Progenitor cell of endocrine pancreas (in vitro differentiated cells): ENCODE measurements at places on chromosomes 4 and X. TPM values are rescaled to one million over a fixed set of nuclear protein-coding genes. Genes with fewer than 3 reads are reported as not detected.

COL4A5 gene
- total RNA-seq = 276 and 291 TPM in 2 replicates

USP17L26 gene
- total RNA-seq = not detected in 2 replicates

SLC26A1 gene
- total RNA-seq = 2.6 and 3.3 TPM in 2 replicates

AWAT2 gene
- not detected in 2 replicates for total RNA-seq

ATP8A1 gene
- total RNA-seq = 13.7 and 14.6 TPM in 2 replicates

PLAC1 gene
- not detected in 2 replicates for total RNA-seq

ZMAT1 gene
- total RNA-seq = 11.6 and 12.7 TPM in 2 replicates

SORBS2 gene
- 92.6 and 94.2 TPM in 2 replicates for total RNA-seq

TET2 gene
- 37.2 and 38.2 TPM in 2 replicates for total RNA-seq

MOSPD2 gene
- 8.4 and 10.1 TPM in 2 replicates for total RNA-seq

GAB3 gene
- 0.13 and 0.14 TPM in 2 replicates for total RNA-seq

TMPRSS11F gene
- total RNA-seq = not detected in 2 replicates

SYTL5 gene
- 8.8 and 9.7 TPM in 2 replicates for total RNA-seq

FAM47B gene
- not detected in 2 replicates for total RNA-seq

ARMCX4 gene
- total RNA-seq = 19.7 and 21.9 TPM in 2 replicates

ARHGEF38 gene
- total RNA-seq = 1.6 and 1.8 TPM in 2 replicates

SMIM10 gene
- total RNA-seq = 2.2 TPM in 2 replicates

CCDC120 gene
- 27.1 and 27.9 TPM in 2 replicates for total RNA-seq

TLR3 gene
- 0.11 TPM in 1 of 2 replicates, not detected in the other for total RNA-seq

CFP gene
- total RNA-seq = 0.69 and 0.93 TPM in 2 replicates

STATH gene
- total RNA-seq = not detected in 2 replicates

ATP6AP2 gene
- total RNA-seq = 79.8 and 82.5 TPM in 2 replicates

SYP gene
- 10.1 and 11.4 TPM in 2 replicates for total RNA-seq

PAK3 gene
- total RNA-seq = 16.8 and 18.4 TPM in 2 replicates

CENPVL1 gene
- 1.4 TPM in 2 replicates for total RNA-seq

CSAG3 gene
- not detected in 2 replicates for total RNA-seq

RFC1 gene
- 46.8 and 58.6 TPM in 2 replicates for total RNA-seq

PTCHD1 gene
- total RNA-seq = 0.43 and 0.55 TPM in 2 replicates

NPY5R gene
- total RNA-seq = 1.1 and 1.5 TPM in 2 replicates

LEF1 gene
- 2.1 and 3.2 TPM in 2 replicates for total RNA-seq

DGKK gene
- total RNA-seq = 1.1 and 1.2 TPM in 2 replicates

NAT8L gene
- 20.7 and 21.8 TPM in 2 replicates for total RNA-seq

PRPS1 gene
- total RNA-seq = 35.6 and 36.3 TPM in 2 replicates

H2BW1 gene
- total RNA-seq = not detected in 2 replicates

GPC3 gene
- total RNA-seq = 197 and 259 TPM in 2 replicates

CORIN gene
- 0.84 and 1.5 TPM in 2 replicates for total RNA-seq

BTC gene
- 0.46 and 0.60 TPM in 2 replicates for total RNA-seq

SH3RF1 gene
- total RNA-seq = 29.6 and 31.1 TPM in 2 replicates
